Transverse colon (tissue), 4 donors: ENCODE measurements at places on chromosomes 16 and 17. TPM values are rescaled to one million over a fixed set of nuclear protein-coding genes. Genes with fewer than 3 reads are reported as not detected.
A peak's percentile ranks its signal among the peaks of the same experiment; 100 is the strongest.

STX1B gene
- not detected for total RNA-seq

GRCh38 chr16:74922150-74923138, 62.5 kb downstream of the WDR59 start:
- H3K4me1 ChIP-seq, result no peaks in the 10 kb centered on the region
- no peaks in the 10 kb centered on the region for H3K27me3 ChIP-seq
- no peak for DNase-seq
- H3K27ac ChIP-seq, result no peak overlapping the region
- no peak overlapping the region for H3K4me3 ChIP-seq

GRCh38 chr17:79388556-79389295, 222.1 kb downstream of the RBFOX3 start:
- no peak overlapping the region for H3K27ac ChIP-seq
- peaks cover 41% of the 10 kb centered on the region for H3K27me3 ChIP-seq
- no peaks in the 10 kb centered on the region for H3K4me1 ChIP-seq
- peak; percentile 54 for DNase-seq

GRCh38 chr16:22313876-22314470, 16.8 kb downstream of the POLR3E start:
- DNase-seq, result no peak
- H3K36me3 ChIP-seq, result no peaks in the 10 kb centered on the region
- no peak overlapping the region for H3K27ac ChIP-seq
- H3K4me1 ChIP-seq, result no peaks in the 10 kb centered on the region
- H3K4me3 ChIP-seq, result no peak overlapping the region

DNA sequence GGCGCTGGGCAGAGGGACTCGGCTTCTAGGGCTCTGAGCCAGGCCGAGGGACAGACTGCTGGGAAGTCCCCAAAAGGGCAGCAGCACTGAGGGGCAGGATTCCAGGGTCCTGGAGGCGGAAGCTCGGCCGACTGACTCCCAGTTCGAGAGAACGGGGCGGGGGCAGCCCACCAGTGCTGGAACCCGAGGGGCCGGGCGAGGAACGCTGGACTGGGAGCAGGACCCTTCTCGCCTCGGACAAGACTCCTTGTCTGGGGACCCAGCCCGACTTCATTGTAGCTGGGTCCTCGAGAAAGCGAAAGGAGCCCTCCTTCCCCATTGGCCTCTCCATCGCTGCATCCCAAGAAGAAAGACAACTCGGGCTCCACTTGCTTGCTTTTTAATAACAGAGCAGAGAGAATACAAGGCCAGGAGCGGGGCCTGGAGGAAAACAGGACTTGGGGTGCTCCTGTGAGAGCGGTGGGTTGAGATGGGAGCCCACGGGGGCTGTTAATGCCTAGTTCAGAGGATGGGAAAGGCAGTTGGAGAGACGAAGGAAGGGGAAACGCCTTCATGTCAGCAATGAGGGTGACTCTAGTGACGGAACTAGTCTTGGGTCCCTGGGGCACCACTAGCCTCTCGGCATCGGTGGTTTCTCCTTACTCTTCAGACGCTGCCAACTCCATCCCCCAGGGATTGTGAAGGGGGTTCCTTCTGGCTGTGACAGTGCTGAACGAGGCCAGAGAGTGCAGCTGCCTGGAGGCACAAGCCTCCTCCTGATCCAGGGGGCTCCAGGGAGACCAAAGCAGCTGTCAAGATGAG, 492 bp upstream of the CAMTA2 start:
- H3K27ac ChIP-seq, result peak overlapping the region; percentile 95
- H3K36me3 ChIP-seq, result no peaks in the 10 kb centered on the region
- no peaks in the 10 kb centered on the region for H3K27me3 ChIP-seq
- peaks cover 27% of the 10 kb centered on the region for H3K4me1 ChIP-seq

DNA sequence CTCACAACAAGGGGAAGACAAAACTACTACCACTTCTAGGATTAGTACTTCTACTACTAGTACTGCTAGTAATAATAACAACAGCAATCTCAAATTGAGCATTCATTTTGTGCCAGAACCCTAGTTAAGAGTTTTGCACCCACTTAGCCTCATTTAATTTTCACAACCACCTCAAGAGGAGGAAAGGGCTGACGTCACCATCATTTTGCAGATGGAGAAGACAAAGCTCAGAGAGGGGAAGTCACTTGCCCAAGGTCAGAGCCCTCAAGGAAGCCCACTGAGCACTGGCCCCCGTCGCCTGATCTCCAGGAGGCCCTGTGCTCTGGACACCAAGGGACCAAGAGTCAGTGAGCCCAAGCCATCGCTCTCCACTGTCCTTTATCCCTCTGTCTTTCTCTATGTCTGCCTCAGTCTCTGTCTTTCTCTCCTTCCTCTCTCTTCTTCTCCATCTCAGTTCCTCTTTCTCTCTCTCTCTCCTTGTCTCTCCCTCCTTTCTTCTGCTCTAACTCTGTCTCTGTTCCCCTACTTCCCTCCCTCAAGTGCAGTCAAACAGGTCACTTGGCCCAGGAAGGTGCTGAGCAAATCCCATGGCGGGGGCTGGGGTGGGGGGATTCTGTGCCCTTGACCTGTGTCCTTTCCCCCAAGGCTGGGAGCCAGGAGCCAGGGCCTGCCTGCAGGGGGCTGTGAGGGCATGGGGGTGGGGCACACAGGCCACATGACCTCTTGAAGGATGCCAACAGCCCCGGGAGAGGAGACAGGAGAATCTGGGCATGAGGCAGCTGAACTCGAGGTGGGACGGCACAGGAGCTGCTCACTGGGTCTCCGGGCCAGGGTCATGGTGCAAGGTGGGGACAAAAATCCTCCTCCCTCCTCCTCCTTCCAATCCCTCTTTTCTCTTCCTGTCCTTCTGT, 11.2 kb upstream of the NGFR start:
- H3K36me3 ChIP-seq, result no peaks in the 10 kb centered on the region
- no peak for DNase-seq
- H3K4me1 ChIP-seq, result no peaks in the 10 kb centered on the region

LDHD gene
- total RNA-seq, result 135 TPM

GRCh38 chr17:55576996-55577586, 65.8 kb upstream of the SMIM36 start:
- H3K4me1 ChIP-seq, result peaks cover 6% of the 10 kb centered on the region
- DNase-seq, result peak; percentile 36
- no peaks in the 10 kb centered on the region for H3K27me3 ChIP-seq
- peak overlapping the region; percentile 72 for H3K27ac ChIP-seq
- H3K4me3 ChIP-seq, result peak overlapping the region; percentile 9

DNA sequence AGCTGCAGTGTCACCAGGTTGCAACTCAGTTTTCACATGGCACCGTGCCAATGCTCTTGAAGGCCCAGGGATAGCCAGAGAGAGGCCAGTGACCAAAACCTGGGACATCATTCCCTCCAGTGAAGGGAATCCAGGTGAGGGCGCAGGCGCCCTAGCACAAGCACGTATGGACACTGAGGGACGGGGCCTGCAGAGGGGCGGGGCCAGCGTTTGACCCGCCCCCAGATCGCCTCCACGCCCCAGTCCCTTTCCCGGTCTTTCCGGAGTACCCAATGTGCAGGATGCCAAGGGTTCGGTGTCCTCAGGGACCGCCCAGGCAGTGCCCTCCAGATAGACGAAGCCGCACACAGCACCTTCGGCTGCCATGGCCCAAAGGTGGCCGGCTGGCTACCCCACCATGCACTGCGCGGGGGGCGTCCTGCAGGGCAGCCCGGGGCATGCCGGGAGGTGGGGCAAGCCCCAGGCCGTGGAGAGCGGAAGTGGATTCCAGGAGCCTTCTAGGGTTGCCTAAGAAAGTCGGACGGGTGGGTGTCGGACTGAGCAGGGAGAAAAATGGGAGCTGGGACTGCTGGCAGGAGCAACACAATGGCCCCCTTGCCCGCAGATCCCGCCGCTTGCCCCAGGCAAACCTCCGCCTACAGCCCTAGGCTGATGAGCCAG, 4.6 kb downstream of the SLC12A4 start:
- H3K4me3 ChIP-seq, result no peak overlapping the region
- DNase-seq, result no peak
- H3K36me3 ChIP-seq, result no peaks in the 10 kb centered on the region
- peaks cover 10% of the 10 kb centered on the region for H3K27me3 ChIP-seq
- H3K4me1 ChIP-seq, result peaks cover 15% of the 10 kb centered on the region

GRCh38 chr17:77686903-77687302, 271.6 kb upstream of the TNRC6C start:
- peaks cover 15% of the 10 kb centered on the region for H3K4me1 ChIP-seq
- peaks cover 15% of the 10 kb centered on the region for H3K27me3 ChIP-seq
- no peaks in the 10 kb centered on the region for H3K36me3 ChIP-seq

- H3K27ac ChIP-seq, result peak overlapping the region; percentile 94
- H3K27me3 ChIP-seq, result no peaks in the 10 kb centered on the region
These were observed 1.4 kb downstream of the BCKDK start for GRCh38 chr16:31109622-31110021.

DBNDD1 gene
- total RNA-seq, result 6.8 TPM

DNA sequence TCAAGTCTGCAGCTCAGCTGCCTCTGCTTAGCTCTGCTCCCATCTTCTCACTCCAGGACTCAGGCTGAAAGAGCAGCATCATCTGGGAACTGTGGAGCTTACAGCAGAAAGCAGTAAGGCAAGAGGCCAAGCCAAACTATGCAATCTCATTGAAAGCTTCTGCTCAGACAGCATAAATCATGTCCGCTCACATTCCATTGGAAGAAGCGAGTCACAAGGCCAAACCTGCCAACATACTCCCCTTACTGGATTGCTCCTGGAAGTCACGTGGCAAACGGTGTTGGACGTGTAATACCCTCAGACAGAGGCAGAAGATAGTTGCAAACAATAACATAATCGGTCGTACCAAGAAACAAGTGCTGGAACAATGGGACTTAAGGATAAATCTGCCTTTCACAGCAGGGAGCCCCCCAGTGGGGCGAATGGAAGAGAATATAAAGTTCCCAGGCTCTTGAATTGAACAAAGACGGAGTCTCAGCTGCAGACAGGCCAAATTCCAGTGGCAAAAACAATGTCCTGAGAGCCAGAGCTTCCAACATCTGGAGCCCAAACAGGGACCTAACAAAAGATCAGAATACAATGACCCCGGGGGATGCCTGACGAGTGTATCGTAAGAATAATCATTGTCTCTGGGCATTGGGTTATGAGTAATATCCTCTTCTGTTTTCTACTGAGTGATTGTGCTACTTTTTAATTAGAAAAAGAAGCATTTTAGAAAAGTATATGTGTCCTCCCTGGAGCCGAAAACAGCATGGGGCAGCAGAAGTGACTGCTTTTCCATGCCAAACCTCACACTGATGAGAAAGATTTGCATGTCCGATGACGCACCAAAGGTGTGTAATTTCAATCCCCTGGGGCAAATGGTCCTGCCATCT, 68.4 kb downstream of the CMC2 start:
- peak; percentile 15 for DNase-seq
- H3K36me3 ChIP-seq, result no peaks in the 10 kb centered on the region
- H3K4me3 ChIP-seq, result no peak overlapping the region
- H3K27ac ChIP-seq, result peak overlapping the region; percentile 18
- peaks cover 9% of the 10 kb centered on the region for H3K27me3 ChIP-seq

GRCh38 chr16:25298165-25298872, 40.7 kb upstream of the ZKSCAN2 start:
- no peak for DNase-seq
- no peak overlapping the region for H3K4me3 ChIP-seq
- no peaks in the 10 kb centered on the region for H3K27me3 ChIP-seq
- no peak overlapping the region for H3K27ac ChIP-seq
- no peaks in the 10 kb centered on the region for H3K36me3 ChIP-seq

- peaks cover 9% of the 10 kb centered on the region for H3K4me1 ChIP-seq
- peaks cover 8% of the 10 kb centered on the region for H3K27me3 ChIP-seq
- H3K4me3 ChIP-seq, result no peak overlapping the region
- no peaks in the 10 kb centered on the region for H3K36me3 ChIP-seq
These were observed 26.5 kb upstream of the ADGRG1 start for GRCh38 chr16:57601801-57602478.

- peaks cover 15% of the 10 kb centered on the region for H3K4me1 ChIP-seq
- H3K27ac ChIP-seq, result no peak overlapping the region
- no peaks in the 10 kb centered on the region for H3K27me3 ChIP-seq
- H3K4me3 ChIP-seq, result no peak overlapping the region
- H3K36me3 ChIP-seq, result no peaks in the 10 kb centered on the region
These were observed 33.5 kb downstream of the GPATCH8 start for GRCh38 chr17:44469676-44470075.

DNA sequence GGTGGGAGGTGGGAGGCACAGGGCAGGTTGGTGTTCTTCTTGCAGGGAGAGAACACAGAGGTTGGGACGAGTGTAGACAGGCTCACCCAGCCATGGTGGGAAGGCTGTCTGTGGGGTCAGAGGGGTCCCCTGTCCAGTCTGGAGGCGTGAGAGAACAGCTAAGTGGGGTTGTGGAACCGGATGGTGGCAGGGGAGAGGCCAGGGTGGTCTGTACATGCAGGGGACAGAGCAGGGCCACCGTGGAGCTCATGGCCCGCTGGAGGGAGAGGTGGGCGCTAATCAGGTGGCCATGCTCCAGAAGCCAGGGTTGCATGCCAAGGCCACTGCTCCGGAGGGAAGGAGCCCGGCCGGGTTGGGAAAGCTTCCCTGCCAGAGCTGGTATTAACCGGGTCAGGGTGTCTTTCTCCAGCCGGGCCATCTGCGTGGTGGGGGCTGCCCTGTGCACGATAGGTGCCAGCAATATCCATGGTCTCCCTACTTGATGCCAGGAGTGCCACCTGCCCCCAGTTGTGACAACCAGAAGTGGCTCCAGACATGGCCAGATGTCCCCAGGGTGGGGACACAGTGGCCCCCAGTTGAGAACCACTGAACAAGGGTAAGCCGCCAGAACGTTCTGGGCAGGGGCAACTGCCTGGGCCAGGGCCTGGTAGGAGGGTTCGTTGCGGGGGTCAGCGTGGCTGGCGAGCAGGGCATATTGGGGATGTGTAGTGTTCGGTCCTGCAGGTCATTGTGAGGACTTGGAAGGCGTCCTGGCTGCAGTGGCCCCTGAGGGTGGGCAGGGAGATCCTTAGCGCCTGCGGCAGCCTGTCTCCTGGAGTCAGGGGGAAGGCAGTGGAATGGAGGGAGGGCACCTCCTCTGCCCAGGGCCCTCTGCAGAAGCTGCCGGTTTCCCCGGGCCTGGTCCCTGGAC, 5.1 kb downstream of the SNN start:
- H3K4me1 ChIP-seq, result peaks cover 41% of the 10 kb centered on the region
- H3K27me3 ChIP-seq, result peaks cover 6% of the 10 kb centered on the region
- no peak for DNase-seq
- H3K4me3 ChIP-seq, result no peak overlapping the region
- H3K36me3 ChIP-seq, result no peaks in the 10 kb centered on the region

GRCh38 chr17:39235555-39236449, 10.1 kb upstream of the STAC2 start:
- peak; percentile 29 for DNase-seq
- H3K4me3 ChIP-seq, result no peak overlapping the region
- peaks cover 35% of the 10 kb centered on the region for H3K27me3 ChIP-seq
- no peaks in the 10 kb centered on the region for H3K36me3 ChIP-seq

DNA sequence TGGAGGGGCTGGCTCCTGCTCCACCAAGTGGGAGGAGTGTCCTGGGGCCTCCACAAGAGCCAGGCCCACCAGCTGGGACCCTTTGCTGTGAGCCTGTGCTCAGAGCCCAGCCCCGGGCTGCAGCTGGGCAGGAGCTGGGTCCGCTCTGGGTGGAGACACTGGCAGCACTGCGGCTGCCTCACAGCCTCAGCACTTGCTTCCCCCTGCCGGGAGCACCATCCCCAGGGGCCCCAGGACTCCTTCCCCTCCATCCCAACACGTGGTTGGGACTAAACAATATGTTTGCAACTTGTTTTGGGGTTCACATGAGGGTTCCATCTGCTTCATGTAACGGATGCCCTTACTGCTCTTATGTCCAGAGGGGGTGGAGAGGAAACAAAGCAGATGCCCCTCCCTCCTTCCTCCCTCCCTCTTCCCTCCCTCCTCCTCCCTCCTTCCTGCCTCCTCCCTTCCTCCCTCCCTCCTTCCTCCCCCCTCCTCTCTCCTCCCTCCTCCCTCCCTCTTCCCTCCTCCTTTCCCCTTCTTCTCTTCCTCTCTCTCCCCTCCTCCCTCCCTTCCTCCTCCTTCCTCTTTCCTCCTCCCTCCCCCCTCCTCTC, 16.3 kb upstream of the CBFA2T3 start:
- H3K27me3 ChIP-seq, result peaks cover 53% of the 10 kb centered on the region
- no peaks in the 10 kb centered on the region for H3K4me1 ChIP-seq
- H3K36me3 ChIP-seq, result no peaks in the 10 kb centered on the region
- DNase-seq, result no peak
- H3K27ac ChIP-seq, result no peak overlapping the region
